A172 (cell line): ENCODE measurements at places on chromosomes 11 and 22. TPM values are rescaled to one million over a fixed set of nuclear protein-coding genes. Genes with fewer than 3 reads are reported as not detected.

ISX gene
- not detected in 2 replicates for total RNA-seq

OR52E5 gene
- not detected in 2 replicates for total RNA-seq

APOBEC3B gene
- 4.9 and 8.7 TPM in 2 replicates for total RNA-seq

- no peak for DNase-seq
These were observed 24.2 kb downstream of the PARVG start for GRCh38 chr22:44204739-44205515.

ANO1 gene
- 1.8 and 2.6 TPM in 2 replicates for total RNA-seq

KREMEN1 gene
- total RNA-seq: 2.0 and 2.1 TPM in 2 replicates

DNA sequence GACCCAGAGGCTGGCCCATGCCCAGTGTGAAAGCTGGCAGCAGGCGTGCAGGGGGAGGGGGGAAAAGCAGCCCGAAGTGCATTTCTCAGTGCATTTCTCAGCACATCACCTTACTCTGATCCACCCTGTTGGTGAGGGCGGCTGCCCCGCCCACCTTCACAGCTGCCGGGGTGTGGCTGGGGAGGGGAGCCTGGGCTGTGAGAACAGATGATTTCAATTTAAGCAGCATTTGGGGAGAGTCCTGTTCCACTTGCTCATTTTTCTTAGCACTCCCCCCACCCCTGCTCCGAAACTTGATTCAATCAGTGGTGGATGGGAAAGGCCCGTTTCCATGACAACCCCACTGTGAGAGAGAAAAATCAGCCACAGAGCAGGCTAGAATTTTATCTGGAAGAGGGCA, 84.8 kb downstream of the SNX19 start:
- DNase-seq: no peak

DNA sequence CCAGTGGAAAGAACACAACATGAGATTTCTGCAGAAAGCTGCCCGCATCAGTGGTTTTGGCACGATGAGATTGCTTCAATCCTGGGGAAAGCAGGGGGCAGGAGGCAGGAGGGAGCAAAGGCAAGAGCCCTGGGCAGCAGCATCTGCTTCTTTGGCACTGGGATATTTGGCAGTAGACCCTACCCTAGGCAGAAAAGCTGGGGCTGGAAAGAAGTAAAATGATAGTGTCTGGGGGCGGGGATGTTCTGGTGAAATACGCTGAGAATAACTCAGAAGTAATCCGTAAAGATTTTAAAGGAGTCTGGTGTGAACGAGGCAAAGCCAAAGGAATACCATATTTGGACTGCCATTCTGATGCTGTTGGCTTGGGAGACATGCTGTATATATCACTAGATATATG, 62.0 kb downstream of the FAM76B start:
- DNase-seq: no peak

- no peak for DNase-seq
These were observed 386.7 kb downstream of the BRD1 start for GRCh38 chr22:49440931-49441330.

DNA sequence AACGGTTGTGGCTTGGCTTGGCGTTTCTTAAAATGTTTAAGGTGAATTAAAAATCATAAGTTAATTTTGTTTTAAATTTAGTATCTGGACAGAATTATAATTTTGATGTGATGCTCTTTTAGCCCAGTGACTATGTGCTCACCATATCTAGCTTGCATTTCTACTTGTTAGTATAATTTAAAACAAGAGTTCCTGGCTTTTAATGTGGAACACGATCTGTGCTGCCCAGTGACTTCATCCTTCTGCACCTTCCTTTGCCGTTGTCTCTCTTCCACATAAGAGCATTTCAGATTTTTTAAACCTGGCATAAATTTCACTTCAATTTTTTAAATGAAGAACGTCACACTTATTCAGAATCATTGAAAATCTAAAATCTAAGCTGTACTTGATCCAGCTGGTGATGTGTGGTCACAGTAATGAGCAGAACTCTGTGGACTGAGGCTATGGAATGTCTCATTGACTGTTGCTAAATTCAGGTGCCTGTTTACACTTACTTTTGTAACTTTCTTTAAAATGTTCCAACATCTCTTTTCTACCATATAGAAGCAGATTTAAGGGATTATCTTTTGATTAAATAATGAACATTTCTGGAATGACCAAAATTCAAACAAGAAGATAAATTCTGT, 75.4 kb upstream of the ADSL start:
- DNase-seq: no peak

SMC1B gene
- not detected in 2 replicates for total RNA-seq

DNA sequence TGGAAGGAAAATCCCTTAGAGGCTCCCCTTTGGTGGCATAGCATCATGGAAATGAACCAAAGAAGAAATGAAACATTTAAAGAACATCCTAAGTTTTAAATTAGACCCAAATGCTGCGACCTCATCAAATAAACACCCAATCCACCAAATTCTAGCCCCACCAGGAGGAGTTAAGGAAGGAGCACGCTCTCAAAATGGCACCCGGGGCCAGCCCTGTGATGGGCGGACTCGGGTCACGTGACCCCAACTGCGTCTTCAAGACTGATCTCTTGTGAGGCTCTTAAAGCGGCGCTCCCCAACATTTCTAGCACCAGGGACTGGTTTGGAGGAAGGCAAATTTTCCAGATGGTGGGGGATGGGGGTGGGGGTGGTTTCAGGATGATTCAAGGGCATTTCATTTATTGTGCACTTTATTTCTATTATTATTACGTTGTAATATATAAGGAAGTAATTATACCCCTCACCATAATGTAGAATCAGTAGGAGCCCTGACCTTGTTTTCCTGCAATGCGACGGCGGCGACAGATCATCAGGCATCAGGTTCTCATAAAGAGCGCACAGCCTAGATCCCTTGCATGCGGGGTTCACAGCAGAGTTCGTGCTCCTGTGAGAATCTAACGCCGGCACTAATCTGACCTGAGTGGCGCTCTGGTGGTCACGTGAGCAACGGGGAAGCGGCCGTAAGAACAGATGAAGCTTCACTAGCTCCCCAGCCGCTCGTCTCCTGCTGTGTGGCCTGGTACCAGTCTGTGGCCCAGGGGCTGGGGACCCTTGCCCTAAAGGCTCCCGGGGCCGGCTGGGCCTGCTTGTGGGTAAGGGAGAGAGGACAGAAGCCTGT, 90.6 kb upstream of the SLC22A12 start:
- DNase-seq: no peak

DNA sequence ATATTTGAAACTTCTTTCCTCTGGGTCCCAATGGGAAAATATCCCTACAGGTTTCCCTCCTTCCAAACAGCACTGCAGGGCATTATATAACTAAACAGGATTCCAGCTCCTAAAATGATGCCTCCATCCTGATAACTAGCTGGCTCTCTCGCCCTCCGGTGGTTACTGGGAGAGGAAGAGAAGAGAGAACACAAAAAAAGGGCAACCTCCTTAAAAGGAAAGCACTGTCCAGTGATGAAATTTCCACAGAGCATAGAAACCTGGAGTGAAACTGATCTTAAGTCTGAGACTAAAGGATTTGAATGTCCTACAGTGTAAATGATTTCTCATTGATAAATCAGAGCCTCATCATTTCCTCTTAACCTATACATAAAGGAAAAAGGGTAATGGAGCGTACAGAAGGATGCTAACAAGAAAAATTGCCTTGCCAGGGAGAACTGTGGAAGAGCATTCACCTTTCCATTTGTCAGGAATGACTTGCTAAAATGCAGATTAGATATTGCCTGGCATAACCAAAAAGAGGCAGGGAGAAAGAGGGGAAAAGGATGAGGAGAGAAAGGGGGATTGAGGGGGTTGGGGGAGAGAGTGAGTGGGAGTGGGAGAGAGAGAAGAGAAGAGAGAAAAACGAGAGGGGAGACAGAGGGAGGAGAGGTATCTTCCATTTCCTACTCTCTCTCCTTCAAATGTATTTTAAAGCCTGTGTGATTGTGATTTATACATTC, 121.3 kb downstream of the APOL5 start:
- peak; percentile 41 for DNase-seq

DNA sequence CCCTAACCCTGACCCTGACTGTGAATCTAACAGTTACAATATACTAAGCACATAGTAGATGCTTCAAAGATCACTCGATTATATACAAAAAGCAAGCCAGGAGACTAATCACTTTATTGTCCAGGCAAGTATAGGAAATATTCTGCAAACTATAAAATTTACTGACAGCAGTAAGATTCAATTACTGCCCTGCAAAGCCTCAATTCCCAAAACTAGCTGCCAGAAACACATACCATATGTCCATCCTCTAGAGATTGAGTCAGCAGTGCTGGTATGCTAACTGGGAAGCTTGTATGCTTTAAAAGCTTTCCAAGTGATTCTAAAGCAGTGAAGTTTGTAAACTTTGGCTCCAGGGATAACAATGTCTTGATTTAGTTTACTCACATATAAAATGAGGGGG, 26.1 kb downstream of the CSTF3 start:
- no peak for DNase-seq

MMP8 gene
- total RNA-seq: not detected in 2 replicates

DNA sequence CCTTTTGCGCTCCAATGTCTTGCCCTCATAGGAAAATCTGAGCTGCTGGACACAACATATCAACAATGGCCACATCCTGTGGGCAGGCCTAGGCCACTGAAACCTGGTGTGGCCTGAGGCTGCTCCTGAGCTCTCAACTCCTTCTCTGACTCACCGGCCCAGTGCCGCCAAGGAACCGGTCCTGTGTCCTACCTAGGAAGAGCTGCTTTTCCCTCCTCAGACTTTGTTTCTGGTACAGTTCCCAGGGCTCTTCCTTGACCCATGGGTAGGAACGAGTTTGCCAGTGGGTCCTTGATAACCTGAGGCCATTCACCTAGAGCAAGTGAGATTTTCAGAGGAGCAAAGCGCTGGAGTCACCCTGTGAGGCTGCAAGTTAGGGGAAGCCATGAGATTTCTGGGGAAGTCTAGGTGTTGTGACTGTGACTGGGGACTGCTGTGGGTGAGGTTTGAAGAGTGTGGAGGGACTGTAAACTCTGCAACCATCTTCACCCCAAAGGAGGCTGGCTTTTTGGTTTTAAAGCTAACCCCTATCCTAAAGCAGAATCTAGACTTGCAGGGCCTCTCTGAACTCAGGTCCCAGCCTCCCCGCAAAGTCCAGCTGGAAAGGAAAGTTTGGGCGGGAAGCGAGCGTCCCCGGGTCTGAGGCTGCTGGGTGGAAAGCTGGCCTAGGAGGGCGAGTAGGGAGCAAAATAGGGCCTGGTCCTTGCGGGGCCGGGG, 12.0 kb upstream of the PAX6 start:
- no peak for DNase-seq

YAP1 gene
- total RNA-seq: 33.2 and 44.5 TPM in 2 replicates

- peak; percentile 50 for DNase-seq
These were observed at the start of gene P2RX6 for GRCh38 chr22:21014726-21015465. TSS of gene P2RX6 (plus strand) at chr22:21015165. CDS start at chr22:21015175, 10 bp downstream.

KRTAP5-11 gene
- total RNA-seq: not detected in 2 replicates
